Activated CD4-positive, alpha-beta T cell treated with anti-CD3 and anti-CD28 coated beads for 24 hours (primary cell): ENCODE measurements at places on chromosomes 6 and 20.

DNA sequence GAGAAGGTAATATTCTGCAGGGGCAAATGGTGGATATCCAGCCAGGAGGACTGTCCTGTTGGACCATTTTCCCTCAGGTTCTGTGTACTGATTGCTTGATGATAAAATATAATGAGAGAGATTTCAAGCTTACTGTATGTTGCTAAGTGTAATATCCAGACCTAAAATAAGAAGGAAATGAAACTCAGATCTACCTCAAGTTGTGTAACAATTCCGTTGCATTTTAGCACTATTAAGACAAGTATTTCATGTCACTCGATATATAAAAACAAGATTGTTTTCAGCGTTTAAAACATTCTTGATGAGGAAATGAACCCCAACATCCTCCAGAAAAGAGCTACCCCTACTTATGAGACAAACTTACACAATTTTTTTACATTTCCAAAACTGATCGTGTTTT is 57.2 kb downstream of the RGS17 start:
- no peak for DNase-seq

DNA sequence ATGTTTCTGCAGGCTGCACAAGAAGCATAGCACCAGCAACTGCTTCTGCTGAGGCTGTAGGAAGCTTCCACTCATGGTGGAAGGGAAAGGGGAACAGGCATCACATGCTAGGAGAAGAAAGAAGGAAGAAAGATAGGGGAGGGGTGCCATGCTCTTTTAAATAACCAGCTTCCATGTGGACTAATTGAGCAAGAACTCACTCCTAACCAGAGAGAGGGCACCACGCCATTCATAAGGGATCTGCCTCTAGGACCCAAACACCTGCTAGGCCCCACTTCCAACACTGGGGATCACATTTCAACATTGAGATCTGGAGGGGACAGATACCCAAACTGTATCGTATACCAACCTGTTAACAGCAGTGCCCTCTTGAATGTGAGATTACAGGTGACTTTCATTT is 46.9 kb upstream of the ARMC2 start:
- DNase-seq: no peak

GRCh38 chr20:62359043-62359490 is 8.0 kb downstream of the LAMA5 start:
- DNase-seq: no peak

DNA sequence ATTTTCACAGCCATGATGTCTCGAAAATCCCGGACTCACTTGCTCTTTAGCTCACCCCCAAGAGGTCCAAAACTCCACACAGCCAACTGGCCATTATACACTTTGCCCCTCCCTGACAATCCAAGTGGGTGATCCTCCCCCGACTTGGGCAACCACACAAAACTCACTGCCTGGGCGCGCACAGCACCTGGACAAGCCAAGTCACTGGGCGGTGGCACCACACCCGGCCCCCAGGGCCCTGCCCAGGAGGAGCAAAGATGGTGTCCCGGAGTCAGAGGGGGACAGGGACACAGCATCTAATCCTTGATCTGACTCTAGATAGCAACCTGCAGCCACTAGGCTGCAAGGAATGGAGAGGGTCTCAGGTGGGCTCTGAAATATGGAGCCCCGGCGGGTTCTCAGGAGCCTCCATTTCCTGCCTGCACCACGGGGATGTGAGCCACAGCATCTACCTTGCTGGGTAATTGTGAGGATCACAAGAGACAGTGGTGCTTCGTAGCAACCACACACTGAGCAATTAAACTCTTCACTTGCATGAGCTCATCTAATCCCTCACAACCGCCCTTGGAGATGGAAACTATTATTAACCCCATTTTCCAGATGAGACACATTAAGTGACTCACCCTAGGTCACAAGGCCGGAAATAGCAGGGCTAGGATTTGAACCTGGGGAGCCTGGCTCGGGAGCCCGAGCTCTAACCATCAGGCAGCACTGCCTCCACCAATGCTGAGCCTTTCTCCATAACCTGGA is 66.6 kb downstream of the BMP7 start:
- no peak for DNase-seq

DNA sequence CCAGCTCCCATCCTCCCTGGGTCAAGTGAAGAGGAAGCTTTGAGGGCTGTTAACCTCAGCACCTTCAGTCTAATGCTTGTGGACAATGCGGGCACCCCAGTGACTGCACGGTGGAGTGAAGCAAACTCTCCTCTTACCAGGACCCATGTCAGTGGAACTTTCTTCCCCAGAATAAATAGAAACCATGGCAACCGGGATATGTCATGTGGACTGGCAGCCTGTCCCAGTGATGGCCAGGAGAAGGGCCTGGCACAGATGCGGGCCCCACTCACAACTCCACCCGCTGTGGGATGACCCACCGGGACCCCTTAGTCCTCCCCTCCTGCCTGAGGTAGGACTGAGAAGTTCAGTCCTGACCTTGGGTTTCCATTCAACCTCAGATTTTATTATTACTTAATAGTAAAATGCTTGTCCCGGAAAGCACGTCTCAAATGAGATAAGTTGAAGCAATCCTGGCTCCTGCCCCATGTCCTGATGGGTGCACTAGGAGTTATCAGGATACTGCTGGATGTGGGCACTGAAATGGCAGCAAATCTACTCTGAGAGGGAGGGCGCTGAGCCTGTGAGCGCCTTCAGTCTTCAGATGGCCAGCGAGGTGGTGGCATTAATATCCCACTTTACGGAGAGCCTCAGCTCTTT is 23.5 kb downstream of the TOX2 start:
- no peak for DNase-seq

- DNase-seq: no peak
Measured at GRCh38 chr6:148760258-148760534, 13.4 kb downstream of the UST start.

- no peak for DNase-seq
Measured at GRCh38 chr20:59790346-59790745, 143.1 kb downstream of the SYCP2 start.

- no peak for DNase-seq
Measured at GRCh38 chr6:169979873-169980432, 228.5 kb downstream of the ERMARD start.

GRCh38 chr6:139019722-139020121 is 8.8 kb upstream of the ABRACL start:
- no peak for DNase-seq

DNA sequence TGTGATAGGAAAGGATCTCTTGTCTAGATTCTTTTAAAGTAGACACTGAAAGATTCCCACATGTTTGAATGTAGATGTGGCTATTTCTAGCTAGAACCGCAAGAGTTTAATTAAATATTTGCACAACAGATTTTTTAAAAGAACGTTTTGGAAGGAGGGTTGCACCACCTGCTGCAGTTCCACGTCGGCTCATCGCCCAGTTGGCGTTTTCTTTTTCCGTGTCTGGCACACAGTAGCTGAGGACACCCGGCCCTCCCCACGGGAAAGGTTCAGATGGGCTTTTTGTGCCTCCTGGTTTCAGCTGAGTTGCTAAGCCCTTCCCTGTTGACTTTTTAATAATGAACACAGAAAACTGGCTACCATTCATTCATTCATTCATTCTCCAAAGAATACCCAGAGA is 41.8 kb upstream of the DOK5 start:
- DNase-seq: no peak

- no peak for DNase-seq
Measured at GRCh38 chr6:43829470-43829869, 59.5 kb downstream of the VEGFA start.

DNA sequence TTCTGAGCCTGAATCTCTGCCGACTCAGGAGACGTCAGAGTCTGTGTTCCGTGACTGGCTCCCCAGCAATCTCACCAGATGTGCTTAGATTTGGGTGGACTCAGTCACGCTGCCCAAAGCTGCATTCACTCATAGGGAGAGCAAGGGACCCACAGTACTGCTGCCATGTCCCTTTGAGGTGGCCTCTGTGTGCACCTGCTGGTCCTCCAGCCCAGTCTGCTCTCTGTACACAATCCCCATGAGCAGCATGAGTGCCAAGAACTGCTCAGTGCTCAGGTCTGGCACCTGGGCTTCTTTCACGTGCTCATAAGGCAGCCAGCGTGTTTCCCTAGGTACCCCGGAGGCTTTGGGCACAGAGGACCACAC is 44.2 kb upstream of the TIAM2 start:
- no peak for DNase-seq

GRCh38 chr20:36477475-36477874 is 63.8 kb upstream of the MYL9 start:
- DNase-seq: no peak

DNA sequence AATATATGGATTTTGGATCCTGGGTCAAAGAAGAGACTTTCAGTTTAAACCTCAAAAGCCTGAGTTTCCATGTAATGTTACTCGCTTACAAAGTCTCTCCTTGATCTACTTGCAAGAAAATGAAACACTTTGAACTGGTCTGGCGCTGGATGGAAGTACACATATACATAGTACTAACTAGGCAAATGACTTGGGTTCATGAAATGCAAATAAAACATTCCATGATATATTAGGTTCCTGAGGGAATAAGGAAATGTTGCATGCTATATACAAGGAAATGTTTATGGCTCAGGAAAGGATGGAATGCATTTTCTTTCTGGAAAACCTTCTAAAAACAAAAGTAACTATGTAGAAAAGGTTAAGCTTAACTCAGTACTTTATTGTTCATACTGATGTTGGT is 11.4 kb upstream of the TXLNB start:
- no peak for DNase-seq

DNA sequence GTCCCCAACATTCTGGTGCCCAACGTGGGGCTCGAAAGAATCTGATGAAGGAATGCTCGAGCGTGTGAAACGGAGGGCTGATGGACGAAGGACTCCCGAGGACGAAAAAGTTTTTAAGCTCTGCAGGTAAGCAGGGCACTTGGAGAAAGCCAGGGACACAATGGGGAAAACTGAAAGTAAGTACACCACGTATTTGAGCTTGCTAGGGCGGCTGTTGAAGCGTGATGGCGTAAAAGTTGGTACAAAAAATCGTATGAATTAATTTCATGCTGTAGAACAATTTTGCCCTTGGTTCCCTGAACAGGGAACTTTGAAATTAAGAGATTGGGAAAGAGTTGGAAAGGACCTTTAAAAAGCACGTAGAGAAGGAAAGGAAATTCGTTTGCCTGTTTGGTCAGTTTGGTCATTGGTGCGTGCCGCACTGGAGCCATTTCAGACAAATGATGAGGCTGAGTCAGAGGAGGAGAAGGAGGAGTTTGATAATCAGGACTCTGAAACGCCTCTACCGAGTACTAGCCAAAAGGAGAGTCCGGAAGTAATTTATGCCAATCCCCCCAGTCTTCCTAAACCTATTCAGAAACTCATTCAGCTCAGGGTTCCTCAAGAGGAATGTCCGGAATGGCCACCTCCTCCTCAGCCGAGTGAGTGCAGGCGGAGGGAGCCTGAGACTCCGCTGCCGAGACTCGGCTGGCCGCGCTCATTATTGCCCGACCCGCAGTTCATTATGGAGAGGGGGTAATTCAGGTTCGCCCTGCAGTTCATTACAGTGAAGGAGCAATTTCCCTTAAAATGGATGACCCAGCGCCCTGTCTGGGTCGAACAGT is 59.2 kb upstream of the PRSS16 start:
- no peak for DNase-seq

- DNase-seq: no peak
Measured at GRCh38 chr20:23035731-23036130, 619 bp downstream of the SSTR4 start.

GRCh38 chr6:146301764-146302163 is 241.9 kb upstream of the RAB32 start:
- DNase-seq: no peak

GRCh38 chr6:91659891-91660290 is 1073.0 kb upstream of the MAP3K7 start:
- no peak for DNase-seq

- DNase-seq: no peak
Measured at GRCh38 chr6:10416516-10416862, 1.6 kb upstream of the TFAP2A start.

- no peak for DNase-seq
Measured at GRCh38 chr6:17107863-17108262, 6.0 kb downstream of the STMND1 start.

DNA sequence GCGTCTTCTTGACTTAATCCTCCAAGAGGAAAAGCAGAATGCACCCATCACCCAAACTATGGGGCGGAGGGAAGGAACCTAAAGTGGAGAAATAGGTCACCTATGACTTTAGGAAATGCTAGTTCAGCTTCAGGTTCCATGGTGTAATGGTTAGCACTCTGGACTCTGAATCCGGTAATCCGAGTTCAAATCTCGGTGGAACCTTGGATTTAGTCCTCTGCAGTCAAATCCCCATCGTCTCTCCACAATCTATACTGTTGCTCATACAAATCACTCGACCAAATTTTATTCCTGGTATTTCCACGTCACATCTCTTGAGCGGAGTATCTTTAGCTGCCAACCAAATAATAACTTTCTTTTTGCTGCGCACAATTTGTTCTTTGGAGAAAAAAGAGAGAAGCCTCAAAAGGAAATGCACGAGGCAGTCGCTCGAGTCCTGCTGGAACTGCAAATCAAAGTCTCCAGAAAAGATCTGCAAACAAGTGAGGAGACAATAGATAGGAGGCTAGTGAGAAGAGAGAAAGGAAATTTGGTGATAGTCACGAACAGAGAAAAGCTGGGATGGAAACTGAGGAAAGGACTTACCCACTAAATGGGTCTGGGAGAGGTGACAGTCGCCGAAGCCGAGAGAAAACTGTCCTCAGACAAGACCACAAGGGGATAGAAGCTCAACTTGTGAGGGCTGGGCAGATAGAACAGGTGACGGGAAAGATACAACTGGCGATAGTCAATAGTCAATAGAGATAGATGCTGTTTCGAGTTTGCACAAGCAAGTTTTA is 16.6 kb downstream of the POM121L2 start:
- DNase-seq: no peak
